ENCODE measurements at places on chromosomes 5 and 9.

DNA sequence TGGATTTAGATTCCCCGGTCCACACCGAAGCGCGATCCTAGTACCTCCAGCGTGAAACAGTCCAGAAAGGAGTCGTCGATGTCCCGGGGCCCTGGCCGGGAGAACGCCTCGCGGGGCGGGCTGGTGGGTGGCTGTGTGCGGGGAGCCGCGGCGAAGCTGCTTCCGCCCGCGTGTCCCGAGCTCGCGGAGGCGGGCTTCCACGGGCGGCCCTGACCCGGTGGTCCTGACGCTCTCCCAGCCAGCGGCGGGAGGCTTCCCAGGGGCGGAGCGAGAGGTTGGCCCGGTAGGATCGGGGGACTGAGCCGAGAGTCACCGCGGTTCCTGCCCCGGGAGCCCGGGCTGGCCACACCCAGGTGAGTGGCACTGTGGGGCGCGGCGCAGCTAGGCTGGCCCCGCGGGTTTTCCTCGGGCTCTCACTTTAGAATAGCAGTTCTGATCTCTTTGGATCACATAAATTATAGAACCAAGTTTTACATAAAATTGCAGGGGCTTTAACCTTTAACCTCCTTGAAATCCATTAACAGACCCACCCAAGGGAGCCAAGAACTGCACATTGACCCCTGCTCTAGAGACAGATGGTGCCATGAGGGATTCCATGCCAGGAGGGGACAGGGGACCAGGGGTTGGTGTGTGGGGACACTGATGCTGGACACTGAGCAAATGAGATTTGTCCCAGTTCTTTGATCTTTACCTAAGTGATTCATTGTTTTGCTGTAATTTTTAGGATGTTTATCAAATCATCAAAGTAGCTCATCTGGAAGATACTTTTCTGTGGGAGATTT lies 29.2 kb upstream of the IL31RA start:
- no peak for DNase-seq

GRCh38 chr5:52856564-52856963 lies 68.8 kb downstream of the ITGA1 start:
- peak; percentile 35 for DNase-seq

DNA sequence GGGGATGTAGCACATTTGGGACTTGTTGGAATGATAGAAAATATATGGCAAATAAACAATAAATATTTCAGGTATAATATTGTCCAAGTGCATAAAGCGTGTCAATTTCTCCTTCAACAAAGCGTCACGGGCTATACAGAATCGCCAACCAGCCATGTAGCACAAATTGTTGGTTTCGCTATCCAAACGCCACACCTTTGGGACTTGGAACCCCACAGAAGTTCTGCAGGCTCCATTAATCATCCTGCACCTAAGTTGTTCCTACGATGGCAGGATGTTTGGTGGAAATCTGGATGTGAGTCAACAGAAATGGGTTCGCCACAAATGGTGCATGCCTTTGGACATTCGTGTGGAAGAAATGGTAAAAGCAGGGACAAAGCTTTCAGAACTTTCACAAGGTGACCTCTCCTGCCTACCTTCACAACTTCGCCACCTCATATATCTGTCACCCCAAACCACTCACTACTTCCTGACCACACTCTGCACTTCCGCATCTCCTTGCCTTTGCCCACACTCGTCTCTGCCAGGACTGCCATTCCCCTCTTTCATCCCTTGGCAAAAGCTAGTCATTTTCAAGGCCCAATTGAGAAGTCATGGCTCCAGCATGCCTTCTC lies 95.7 kb downstream of the LHFPL2 start:
- no peak for DNase-seq

GRCh38 chr5:137954131-137954879 lies 65.0 kb downstream of the PKD2L2 start:
- DNase-seq, result peak; percentile 29

DNA sequence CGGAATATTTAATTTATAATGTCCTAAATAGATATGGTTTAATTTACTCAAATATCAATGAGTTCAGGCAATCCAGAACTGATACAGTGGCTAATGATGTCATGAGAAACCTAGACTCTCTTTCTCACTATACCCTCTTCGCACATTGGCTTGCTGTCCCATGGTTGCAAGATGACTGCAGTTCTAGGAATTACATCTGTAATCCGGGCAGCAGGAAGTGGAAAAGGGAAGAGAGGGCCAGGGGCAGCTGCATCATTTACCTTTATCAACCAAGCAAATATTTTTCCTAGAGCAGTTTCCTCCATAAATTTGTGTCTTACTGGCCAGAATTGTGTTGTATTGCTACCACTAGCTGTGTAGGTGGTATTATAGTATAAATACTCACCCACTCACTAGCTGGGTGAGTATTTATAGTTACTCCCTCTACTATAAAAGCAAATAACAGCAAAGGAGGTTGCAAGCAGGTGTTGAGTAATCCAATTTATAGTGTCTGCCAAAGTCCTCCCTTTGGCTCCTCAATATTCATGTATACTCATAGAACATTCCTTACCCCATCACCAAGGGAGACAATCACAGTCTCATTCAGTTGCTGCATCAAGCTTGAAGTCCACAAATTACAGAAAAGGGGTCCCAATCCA lies 168.8 kb downstream of the DROSHA start:
- no peak for DNase-seq

DNA sequence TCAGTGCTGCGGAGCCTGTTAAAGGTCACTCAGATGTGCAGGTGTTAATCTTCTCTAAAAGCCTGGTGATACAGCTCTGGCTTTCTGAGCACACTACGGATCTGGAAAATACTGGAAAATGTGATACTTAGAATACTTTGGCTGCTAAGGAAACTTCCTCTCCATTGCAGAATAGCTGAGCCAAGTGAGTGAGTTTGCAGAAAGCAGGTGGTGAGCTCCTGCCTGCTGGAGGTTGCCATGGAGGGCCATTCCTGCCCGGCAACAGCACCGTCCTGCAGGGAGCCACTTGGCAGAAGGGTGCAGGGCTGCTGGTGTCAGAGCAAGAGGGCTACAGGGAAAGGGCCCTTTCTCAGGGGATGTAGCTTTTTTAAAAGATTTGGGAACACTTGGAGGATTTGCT lies 40.7 kb downstream of the SECISBP2 start:
- no peak for DNase-seq

DNA sequence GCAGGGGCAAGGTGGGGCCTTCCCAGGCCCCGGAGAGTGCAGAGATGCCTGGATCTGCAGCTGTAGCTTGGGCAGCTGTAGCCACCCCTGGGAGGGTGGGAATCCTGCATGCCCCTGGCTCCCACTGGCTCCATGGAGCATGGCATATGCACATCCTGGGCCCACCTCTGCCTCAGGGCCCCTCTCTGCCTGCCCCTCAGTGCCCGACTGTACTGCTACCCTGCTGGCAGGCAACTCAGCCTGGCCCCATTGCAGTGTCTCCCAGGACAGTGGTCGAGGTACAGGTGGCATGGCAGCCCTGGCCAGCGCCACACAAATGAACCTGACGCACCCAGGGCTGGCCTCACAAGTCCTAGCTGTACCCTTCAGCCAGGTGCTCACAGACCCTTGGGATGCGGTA lies 23.9 kb downstream of the JMY start:
- DNase-seq, result no peak

DNA sequence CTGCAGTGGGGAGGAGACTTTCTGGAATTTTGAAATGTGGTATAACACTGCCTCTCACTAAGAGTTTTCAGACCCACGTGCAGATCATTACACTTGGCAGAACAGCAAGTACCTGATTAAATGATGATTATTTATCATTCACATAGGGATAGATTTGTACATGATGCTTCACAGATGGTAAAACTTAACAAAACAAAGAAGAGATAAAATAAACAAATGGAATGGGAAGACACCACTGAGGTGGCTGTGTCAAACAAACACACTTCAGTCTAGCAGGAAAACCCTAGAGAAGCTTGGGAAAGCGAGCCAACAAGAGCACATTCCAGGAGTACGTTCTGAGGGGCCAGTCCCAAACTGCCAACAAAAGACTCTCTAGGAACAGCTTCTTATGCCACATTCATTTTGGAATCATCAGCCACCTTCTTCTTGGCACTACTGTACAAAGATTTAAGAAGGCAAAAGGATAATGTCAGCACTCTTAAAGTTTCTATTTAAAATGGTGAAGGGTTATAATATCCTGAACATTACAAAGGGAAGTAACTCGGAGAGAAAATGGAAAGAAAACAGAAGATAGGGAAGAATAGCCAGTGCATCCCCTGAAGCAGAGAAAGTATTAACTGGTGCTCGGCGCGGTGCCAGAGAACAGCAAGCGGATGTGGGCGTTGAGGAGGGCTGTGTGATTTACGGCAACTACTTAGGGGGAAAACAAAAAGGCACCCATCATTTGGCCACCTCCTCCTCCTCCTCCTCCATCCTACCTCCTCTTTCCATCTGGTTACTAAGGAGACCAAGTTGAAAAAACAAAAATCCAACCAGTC lies 1.6 kb downstream of the MED27 start:
- peak; percentile 41 for DNase-seq

GRCh38 chr9:132975961-132976360 lies 2.5 kb upstream of the GFI1B start:
- no peak for DNase-seq

GRCh38 chr5:165321912-165322311 lies 1816.5 kb downstream of the MAT2B start:
- no peak for DNase-seq

GRCh38 chr5:91293131-91293530 lies 90.0 kb downstream of the ARRDC3 start:
- peak; percentile 87 for DNase-seq

DNA sequence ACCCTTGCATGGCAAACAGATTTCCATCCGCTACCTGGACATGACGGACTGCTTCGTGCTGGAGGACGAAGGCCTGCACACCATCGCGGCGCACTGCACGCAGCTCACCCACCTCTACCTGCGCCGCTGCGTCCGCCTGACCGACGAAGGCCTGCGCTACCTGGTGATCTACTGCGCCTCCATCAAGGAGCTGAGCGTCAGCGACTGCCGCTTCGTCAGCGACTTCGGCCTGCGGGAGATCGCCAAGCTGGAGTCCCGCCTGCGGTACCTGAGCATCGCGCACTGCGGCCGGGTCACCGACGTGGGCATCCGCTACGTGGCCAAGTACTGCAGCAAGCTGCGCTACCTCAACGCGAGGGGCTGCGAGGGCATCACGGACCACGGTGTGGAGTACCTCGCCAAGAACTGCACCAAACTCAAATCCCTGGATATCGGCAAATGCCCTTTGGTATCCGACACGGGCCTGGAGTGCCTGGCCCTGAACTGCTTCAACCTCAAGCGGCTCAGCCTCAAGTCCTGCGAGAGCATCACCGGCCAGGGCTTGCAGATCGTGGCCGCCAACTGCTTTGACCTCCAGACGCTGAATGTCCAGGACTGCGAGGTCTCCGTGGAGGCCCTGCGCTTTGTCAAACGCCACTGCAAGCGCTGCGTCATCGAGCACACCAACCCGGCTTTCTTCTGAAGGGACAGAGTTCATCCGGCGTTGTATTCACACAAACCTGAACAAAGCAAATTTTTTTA lies 242.9 kb downstream of the MARCHF11 start:
- DNase-seq, result no peak

- DNase-seq, result no peak
Observed at GRCh38 chr9:84152204-84152603, 171.6 kb downstream of the RMI1 start.
